Tibial nerve (tissue), 4 donors: ENCODE measurements at places on chromosomes 11 and 22.
A peak's percentile ranks its signal among the peaks of the same experiment; 100 is the strongest.

- H3K4me3 ChIP-seq = no peak overlapping the region
- peaks cover 10% of the 10 kb centered on the region for H3K36me3 ChIP-seq
- H3K27me3 ChIP-seq = no peaks in the 10 kb centered on the region
- H3K27ac ChIP-seq = no peak overlapping the region
- peaks cover 17% of the 10 kb centered on the region for H3K4me1 ChIP-seq
Observed at GRCh38 chr22:26477341-26477731, 6.2 kb downstream of the HPS4 start.

GRCh38 chr11:118645066-118645715, 34.3 kb downstream of the TREH start:
- no peaks in the 10 kb centered on the region for H3K4me1 ChIP-seq
- H3K27ac ChIP-seq = no peak overlapping the region
- H3K27me3 ChIP-seq = no peaks in the 10 kb centered on the region
- H3K36me3 ChIP-seq = peaks cover 4% of the 10 kb centered on the region

DNA sequence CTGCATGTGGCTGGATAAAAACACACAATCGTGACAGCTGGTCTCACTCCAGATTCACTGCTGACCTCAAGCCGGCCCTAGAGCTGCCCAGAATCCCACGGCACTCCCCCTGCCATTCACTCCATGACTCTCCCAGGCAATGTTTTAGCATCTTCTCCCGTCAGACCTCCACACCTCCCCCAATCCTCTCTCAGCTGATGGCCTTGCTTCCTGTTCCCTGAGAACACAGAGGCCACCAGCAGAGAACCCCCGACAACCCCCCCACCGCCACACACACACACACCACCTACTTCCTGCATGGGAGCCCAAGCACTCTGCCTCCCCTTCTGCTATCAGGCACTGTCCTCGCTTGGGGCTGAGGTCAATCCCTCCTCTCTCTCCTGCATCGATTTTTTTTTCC, 9.3 kb downstream of the TNKS1BP1 start:
- peaks cover 48% of the 10 kb centered on the region for H3K4me1 ChIP-seq
- H3K27me3 ChIP-seq = no peaks in the 10 kb centered on the region
- peak overlapping the region; percentile 1 for H3K27ac ChIP-seq

DNA sequence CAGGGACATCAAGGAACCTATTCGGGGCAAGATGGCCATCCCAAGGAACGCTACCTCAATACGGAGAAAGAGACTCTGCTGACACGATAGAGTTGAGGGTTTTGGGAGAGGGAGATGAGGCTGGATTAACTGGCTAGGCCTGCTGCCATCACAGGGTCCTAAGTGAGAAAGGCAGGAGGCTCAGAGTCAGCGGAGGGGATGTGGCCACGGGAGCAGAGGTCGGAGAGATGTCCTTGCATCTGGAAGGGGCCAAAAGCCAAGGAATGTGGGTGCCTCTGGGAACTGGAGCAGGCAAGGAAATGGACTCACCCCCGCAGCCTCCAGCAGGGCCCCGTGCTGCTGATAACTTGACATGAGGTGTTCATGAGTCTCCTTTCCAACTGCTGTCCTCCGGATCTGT, 31.0 kb upstream of the RFPL3 start:
- H3K27me3 ChIP-seq = no peaks in the 10 kb centered on the region
- no peaks in the 10 kb centered on the region for H3K36me3 ChIP-seq
- H3K4me3 ChIP-seq = no peak overlapping the region
- DNase-seq = no peak
- H3K27ac ChIP-seq = no peak overlapping the region

DNA sequence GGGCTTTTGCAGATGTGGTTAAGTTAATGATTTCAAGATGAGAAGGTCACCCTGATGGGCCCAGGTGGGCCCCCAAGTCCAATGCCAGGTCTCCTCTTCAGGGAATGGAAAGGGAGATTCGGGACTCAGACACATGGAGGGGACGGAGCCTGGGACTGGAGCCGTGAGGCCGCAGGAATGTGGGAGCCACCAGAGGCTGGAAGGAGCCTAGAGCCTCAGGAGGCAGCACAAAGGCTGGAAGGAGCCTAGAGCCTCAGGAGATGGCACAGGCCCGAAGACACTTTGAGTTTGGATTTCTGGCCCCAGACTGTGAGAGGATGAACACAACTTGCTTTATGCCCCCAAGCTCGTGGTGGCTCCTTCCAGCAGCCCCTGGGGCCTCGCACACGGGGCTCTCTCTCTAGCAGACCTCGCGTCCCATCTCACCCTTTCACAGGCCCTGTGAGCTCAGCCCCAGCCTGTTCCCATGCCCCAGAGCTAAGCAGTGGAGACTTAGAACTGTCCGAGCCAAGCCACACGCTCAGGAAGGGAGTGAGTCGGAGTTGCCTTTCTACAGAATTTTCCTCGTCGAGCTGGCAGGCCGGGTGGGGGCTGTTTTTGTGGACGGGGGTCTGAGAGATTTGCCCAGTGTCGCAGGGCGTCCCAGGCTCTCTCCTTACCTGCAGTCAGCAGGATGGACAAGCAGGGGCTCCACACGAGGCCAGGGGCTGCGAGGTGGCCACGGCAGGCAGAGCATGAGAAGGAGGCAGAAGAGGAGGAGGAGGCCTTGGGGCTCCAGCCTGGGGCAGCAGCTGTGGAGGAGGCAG, 937.6 kb downstream of the BRD1 start:
- DNase-seq = no peak
- no peak overlapping the region for H3K27ac ChIP-seq
- no peaks in the 10 kb centered on the region for H3K36me3 ChIP-seq
- no peaks in the 10 kb centered on the region for H3K27me3 ChIP-seq

- no peak overlapping the region for H3K4me3 ChIP-seq
- no peaks in the 10 kb centered on the region for H3K36me3 ChIP-seq
- peak; percentile 20 for DNase-seq
- no peaks in the 10 kb centered on the region for H3K27me3 ChIP-seq
- no peak overlapping the region for H3K27ac ChIP-seq
- no peaks in the 10 kb centered on the region for H3K4me1 ChIP-seq
Observed at GRCh38 chr11:85752890-85753581, 57.9 kb downstream of the SYTL2 start.
